ENCODE measurements at places on chromosomes 6 and 20. TPM values are rescaled to one million over a fixed set of nuclear protein-coding genes. Genes with fewer than 3 reads are reported as not detected.
A peak's percentile ranks its signal among the peaks of the same experiment; 100 is the strongest.

- no peak for DNase-seq
These were observed 68.7 kb upstream of the FBXO30 start for GRCh38 chr6:145883263-145883662.

DNA sequence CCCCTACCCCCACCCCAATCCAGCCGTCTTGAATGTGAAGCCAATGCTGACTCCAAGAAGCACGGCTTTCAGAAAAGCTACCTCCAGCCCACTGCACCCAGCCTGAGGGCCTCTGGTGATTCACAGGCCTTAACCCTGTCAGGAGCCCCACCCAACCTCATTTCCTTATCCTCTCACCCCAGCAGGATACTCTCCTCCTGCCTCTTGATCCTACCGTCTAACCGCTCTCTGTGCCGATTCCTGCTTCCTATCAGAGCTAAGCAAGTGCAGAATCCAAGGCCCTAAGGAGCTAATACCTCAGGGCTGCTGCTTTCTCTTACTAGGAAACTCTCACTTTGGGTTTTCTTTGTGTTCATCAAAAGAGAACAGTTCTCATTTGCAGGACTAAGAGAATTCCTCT, 47.2 kb downstream of the TRERF1 start:
- peak; percentile 68 for DNase-seq

- peak; percentile 75 for DNase-seq
These were observed 5.1 kb downstream of the GABBR1 start for GRCh38 chr6:29627755-29628418.

GRCh38 chr20:50877232-50877743, 53.9 kb downstream of the ADNP start:
- no peak for DNase-seq

DNA sequence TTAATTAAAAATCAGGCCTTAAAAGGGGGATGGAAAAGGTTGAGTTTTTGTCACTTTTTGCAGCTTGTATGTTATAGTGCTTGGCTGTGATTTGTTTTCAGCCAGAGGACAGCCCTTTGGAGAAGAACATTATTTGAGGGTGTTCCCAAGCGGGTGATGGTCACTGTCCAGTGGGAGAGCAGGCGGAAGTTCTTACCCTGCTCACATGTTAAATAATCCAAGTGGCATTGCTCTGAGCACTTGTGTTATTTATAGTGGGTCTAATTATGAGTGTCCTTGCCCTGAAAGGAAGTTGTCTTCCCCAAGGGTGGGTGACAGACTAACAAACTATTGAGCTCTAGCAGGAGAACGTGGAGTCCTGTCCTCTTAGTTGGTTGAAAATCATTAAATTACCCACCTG, 49.5 kb downstream of the DOK5 start:
- no peak for DNase-seq

GRCh38 chr6:36350681-36351571, 14.2 kb upstream of the BNIP5 start:
- no peak for DNase-seq

RSPH4A gene
- 0.55 TPM for total RNA-seq

- no peak for DNase-seq
These were observed 837 bp upstream of the OSER1 start for GRCh38 chr20:44211177-44212039.

GRCh38 chr6:6320901-6321300, 439 bp upstream of the F13A1 start:
- no peak for DNase-seq
